ENCODE measurements at places on chromosomes 2 and 18.

- DNase-seq, result peak; percentile 94
These were observed 105.0 kb upstream of the SMAD7 start for GRCh38 chr18:49055754-49056172.

DNA sequence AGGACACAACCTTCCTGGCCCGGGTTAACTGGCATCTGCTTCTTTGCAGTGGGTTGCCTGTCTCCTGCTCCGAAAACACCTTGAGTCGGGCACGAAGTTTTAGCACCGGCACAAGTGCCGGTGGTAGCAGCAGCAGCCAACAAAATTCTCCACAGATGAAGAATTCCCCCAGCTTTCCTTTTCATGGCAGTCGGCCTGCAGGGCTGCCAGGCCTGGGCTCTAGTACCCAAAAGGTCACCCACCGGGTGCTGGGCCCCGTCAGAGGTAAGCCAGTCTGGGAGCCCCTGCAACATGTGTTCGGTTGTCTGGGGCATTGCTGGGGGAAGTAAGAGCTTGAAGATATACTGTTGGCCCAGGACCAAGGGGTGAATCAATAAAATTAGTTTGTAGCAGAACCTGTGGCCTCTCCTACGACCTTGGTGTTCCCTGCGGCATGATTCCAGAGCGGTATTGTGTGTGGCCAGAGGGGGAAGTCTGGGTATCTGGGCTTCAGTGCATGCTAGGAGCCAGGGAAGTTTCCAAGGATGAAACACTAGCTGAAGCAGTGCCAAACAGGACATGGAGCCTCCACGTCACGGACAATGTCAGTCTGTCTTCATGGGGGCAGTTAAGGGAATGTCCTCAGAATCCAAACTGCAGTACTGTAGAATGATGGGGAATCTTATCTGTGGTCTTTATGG is 7.8 kb downstream of the AGBL5 start:
- DNase-seq, result no peak

DNA sequence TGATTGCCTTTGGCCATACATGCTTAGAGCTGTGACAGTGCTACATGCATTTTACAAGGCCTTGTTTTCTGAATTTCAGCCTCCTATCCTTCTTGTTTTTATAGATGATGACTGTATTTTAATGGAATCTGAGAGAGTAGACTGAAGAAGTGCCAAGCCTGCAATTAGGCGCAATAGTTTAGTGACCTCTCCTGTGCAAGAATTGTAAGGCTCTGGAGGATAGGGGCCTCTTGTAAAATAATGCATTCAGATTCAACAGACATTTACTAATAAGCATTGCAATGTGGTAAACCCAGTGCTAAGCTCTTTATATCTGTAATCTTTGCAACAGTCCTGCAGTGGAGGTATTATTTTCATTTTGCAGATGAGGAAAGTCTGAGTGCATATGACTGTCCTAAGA is 105.5 kb downstream of the TDRD15 start:
- DNase-seq, result no peak

DNA sequence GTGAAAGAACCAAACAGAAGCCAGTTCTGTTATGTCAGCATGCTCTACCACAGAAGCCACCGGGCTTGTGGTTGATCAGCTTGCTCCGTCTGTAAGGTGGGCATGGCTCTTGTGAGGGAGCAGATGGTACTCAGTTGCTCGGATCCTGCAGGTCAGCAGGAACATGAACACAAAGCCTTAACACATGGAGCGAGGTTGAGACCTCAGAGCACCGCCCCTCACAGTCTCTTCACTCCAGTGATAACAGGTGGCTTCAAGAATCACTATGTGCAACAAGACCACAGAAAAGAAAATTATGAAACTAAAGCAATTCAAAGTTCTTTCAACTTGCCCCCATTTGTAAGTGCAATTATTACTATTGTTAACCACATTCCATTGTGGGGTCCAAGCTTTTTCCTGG is 72.1 kb downstream of the OSBPL6 start:
- no peak for DNase-seq

DNA sequence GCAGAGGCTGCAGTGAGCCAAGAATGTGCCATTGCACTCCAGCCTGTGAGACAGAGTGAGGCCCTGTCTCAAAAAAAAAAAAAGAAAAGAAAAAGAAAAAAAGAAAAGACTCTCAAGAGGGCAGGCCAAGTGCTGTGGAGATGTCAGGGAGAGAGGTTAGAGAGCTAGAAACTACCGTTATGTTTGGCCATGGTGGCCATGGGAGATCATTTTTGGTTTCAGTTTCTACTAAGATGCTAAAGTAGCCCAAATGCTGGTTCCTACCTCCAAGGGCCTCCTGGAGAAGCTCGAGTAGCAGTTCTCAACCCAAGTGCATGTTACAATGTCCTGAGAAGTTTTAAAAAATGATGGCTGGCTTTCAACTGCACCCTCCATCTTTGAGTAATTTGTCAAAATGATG is 47.4 kb upstream of the TCF4 start:
- DNase-seq, result no peak

DNA sequence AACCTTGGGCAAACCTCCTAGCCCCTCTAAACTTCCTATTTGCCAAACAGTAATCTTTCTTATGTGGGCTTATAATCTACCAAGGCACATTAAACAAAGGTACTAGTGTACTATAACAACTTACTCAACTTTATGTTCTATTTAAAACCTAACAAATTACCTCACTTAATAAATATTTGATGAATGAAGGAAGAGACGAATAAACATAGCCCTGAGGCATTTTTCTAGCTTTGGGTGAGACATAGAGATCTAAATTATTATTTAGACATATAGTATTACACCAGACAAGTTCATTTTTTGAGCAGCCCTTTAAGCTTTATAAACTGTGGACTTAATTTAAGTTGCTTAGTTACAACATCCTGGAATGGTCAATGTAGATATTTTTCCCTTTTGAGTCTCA is 104.6 kb downstream of the UNC80 start:
- no peak for DNase-seq

DNA sequence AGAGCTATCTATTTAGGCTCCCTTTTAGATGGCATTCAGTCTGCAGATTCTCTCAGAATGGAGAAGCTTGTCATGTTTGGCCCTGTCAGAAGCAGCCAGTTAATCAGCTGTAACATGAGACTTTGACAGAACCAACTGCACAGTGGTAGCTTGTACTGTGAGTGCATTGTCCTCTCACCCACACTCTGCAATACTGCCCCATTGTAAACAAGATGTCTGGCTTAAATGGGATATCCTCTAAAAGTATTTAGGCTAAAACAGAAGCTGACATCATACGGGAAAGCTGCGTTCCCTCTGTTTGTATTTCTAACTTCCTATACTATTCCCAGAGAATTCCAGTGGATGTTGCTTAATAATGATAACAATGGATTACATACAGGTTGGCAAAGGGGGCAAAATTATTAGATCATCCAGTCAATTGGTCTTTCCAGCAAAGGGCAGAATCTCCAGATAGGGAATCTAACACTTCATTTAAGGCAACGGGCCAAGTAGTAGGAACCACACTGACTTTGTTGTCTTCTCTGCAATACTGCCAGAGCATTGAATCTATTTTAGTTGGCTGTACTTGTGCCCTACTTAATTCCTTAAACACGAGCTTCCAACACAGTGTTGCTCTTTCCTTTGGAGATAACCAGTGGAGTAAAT is 15.4 kb upstream of the STAT4 start:
- peak; percentile 89 for DNase-seq

- no peak for DNase-seq
These were observed 106.2 kb downstream of the CCDC141 start for GRCh38 chr2:178943745-178944144.

DNA sequence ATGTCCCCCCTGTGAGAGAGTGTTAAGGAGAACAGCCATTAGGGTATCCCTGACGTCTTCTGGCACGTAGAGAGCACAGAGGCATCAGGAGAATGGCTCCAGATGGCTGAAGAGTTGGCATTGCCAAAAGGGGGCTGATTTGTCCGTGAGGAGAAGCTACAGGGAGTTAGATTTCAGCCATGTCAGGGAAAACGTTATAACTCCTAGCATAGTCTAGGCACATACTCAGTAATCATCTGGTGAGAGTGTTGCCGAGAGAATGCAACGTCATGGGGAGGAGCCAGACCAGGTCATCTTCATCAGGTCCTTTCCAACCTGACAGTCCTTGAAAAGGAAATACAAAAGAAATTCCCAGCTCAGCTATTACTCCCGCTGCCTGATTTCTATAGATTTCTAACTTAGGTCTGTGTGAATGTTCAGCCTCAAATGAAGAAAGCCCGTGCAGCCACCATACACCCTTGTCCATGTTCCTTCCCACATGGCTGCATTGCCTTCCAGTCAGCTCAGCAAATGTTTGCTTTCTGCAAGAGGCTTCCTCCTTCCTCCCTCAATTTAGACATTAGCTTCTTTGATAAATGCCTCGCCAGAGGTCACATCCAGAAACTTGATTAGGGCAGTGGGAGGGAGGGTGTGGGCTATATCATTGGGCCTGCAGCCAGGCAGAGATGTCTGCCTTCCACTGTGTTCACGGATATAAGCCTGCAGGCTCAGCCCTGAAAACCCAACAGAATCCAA is 93.0 kb downstream of the STPG4 start:
- no peak for DNase-seq

DNA sequence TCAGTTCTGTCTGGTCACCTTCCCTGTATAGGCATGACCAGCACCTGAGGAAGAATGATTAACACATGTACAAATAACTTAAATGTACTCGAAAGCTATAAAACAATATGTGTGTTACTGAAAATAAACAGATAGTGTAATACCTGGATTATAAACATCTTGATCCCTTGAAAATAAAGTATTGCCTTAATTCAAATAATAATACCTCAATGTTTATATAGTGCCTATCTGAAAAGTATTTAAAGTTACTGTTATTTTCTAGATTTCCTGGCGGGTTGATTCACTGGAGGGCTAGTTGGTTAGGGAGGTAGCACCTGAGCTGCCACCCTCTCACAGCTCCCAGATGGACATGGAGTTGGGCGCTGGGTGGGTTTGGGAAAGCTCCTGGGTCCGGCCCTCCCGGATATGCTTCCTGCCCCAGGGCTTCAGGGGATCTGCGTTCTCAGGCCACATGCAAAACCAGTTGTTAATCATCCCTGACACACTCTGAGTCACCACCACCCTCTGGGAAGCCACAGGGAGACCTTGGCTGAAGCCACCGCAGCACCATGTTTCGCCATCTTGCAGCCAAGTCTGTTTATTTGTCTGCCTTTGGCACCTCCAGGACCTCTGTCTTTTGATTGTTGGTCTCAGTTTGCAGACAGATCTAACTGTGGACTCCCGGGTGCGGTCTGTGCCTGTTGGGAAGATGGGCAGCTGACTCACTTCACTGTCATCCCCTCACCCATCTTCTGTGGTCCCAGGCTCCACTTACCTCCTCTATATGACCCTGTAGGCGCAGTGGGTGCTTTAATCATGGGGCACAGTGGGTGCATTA is 35.3 kb downstream of the RAB31 start:
- DNase-seq, result peak; percentile 98
